ENCODE measurements at places on chromosomes 4 and X. TPM values are rescaled to one million over a fixed set of nuclear protein-coding genes. Genes with fewer than 3 reads are reported as not detected.

DNA sequence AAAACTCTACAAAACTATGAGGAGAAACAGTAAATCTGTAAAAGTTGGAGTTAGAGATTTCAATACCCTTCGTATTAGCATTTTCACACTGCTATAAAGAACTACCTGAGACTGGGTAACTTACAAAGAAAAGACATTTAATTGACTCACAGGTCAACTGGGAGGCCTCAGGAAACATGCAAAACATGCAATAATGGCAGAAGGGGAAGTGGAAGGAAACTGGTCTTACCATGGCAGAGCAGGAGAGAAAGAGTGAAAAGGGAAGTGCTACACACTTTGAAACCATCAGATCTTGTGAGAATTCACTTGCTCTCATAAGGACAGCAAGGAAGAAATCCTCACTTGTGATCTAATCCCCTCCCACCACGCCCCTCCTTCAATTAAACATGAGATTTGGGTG, 949.9 kb downstream of the TECRL start:
- DNase-seq = no peak

The RAB39B gene
- 0.86 TPM for total RNA-seq

DNA sequence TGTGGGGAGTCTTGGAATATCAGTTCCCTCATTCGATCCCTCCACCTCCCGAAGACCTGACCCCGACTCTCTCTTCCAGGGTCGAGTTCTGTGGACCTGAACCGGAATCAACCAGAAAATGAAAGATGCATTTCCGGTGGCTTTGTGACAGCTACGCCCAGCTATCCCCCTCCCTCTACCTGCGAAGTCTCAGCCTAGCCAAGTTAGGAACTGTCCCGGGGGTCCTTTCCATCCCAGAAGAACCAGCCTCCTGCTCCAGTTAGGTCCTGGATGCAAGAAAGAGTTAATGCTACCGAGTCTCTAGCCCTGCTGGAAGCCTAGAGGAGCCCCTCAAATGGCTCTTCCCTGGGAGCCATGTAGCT, 13.4 kb upstream of the ETDC start:
- no peak for DNase-seq

DNA sequence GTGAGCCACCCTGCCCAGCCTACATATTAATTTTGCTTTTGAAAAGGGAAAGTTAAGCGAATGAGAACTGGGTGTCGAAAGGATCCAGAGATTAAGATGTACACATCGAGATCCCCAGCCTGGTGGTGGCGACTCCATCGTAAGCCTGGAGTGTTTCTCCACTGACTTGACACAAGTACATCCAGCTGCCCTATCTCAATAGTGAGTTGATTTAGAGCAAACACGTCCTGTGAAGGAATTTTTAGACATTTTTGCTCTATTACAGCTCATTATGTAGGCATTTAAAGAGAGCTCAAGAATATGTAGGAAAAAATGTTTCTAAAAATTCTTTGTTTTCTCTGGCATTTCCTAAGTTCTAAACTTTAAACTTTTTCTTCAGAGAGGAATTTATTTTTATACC, 11.7 kb upstream of the CLDN34 start:
- no peak for DNase-seq

The GSX2 gene
- not detected for total RNA-seq

GRCh38 chr4:16237715-16238114, 11.4 kb upstream of the TAPT1 start:
- no peak for DNase-seq

DNA sequence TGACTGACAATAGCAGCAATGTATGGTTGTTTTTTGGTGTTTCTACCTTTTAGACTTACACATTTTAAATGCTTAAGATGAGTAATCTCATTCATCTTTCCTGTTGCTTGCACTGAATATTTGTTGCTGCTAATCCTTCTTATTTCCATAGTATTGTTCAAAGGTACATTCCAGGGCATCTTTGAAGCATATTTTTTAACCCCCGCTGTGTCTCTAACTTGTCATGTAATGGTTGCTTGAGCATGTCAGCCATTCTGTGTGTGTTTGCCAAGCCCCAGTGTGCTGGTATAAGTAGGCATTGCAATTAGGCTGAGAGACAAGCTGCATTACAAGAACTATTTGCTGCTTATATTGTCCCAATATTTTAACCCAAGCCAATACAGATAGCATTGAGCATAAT, 87.9 kb downstream of the IL1RAPL1 start:
- DNase-seq = no peak

DNA sequence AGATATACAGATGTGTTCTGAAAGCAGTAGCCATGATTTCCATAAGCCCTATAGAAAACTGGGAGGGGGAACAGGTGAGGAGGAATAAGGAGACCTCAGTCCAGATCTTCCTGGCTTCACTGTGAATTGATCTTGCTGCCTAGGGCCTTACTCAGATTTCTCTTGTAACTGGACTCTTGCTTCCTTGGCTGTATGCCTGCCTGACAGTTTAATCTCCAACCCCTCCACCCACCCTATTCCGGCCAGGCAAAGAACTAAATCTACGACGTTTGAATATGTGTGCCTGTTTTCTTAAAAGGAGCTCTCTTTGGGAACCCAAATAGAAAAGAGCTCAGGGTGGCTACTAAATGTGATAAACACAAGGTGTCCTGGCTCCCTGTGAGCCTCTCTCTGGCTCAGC, 173.0 kb downstream of the GPC3 start:
- DNase-seq = no peak

The SMPX gene
- total RNA-seq = not detected

The IGFBP7 gene
- 487 TPM for total RNA-seq

DNA sequence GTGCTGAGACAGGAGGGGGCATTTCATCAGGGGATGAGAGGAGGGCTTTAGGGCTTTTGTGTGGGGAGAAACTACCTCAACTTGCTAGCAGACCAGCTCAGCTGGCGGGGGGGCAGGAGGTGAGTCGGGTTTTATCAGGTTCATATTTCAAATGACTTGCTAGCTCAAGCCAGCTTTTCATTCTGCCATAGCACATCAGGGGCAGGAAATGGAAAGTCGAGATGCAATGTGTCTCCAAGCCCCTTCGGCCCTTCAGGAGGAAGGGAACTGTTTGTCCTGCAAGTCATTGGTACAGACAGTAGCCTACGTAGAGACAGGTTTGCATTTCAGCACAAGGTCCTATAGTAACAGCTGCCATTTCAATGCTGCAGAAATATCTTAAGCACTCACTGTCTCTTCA, 194.1 kb downstream of the PTTG2 start:
- DNase-seq = no peak

The ABLIM2 gene
- total RNA-seq = 8.5 TPM

The CT45A3 gene
- not detected for total RNA-seq
